Stimulated activated CD8-positive, alpha-beta memory T cell treated with anti-CD3 and anti-CD28 coated beads, Interleukin-4, amount 100 ng/mL, for 4 hours (primary cell): ENCODE measurements at places on chromosomes 6 and 20.

- DNase-seq: no peak
Observed at GRCh38 chr6:75551367-75551952, 50.2 kb upstream of the SENP6 start.

GRCh38 chr6:161031721-161032495 is 40.3 kb downstream of the MAP3K4 start:
- DNase-seq: no peak

GRCh38 chr6:50846852-50847155 is 28.1 kb downstream of the TFAP2B start:
- DNase-seq: no peak

DNA sequence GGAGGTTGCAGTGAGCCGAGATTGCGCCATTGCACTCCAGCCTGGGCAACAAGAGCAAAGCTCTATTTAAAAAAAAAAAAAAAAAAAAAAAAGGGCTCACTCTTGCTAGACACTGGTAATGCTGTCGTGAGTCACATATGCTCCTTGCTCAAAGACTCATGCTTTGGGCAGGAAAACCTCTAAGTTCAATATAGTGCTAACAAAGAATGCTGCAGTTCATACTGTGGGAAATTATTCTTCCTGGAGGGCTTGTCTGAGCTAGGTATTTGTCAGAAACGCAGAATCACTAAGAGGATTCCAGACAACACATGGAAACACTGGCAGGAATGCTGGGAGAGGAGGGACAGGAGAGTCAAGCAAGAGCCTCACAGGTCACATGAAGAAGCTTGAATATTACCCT is 2.3 kb upstream of the LYRM2 start:
- DNase-seq: no peak

DNA sequence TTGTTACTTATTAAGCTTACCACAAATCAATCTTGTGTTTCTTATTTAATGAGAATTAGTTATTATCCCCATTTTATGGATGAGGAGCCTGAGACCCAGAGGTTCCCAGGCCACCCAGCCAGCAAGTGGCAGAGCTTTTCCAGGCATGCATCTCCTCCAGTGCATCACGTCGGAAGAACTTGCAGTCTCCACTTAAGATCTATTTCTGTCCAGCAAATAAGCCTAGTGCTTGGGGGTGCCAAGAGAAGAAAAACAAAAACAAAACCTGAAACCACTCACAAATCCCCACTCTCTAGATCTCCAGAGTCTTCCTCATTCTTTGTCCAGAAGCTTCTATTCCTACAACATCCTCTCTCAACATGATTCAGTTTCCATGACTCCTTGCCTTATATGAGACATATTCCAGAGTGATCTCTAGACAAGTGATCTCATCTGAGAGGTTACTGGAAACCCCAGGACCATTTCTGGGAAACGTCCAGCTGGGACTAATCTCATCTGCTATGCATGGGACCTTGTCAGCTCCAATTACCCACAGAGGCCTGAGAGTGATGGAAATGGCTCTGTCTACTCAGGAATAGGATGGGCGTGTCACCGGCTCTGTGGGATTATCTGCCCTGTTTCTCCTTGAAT is 4.1 kb downstream of the GUCA1B start:
- DNase-seq: no peak

DNA sequence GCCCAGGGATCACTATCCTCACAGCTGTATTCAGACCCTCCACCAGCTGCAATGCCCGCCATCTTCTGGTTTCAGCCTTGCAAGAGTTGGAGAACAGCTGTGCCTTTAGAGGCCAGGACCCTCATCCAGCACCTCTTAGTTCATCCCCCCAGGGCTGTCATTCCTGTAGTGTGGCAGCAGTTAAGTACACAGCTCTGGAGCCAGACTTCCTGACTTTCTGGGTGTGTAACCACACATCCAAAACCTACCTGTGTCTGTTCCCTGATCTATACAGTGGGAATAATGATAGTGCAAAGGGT is 452 bp upstream of the TREM2 start:
- DNase-seq: no peak

DNA sequence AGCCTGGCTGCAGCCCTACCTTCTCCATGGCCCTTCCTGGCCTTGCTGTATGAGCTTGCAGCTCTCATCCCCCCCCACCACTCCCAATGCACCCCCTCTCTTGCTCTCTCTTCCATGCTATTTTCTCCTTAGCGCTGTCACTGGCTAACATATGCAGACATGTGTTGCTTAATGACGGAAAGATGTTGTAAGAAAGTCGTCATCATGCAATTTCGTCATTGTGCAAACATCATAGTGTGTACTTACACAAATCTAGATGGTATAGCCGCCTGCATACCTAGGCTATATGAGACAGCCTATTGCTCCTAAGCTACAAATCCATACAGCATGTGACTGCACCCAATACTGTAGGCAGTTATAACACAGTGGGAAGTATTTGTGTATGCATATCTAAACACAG is 27.0 kb downstream of the ANGPT4 start:
- DNase-seq: no peak

DNA sequence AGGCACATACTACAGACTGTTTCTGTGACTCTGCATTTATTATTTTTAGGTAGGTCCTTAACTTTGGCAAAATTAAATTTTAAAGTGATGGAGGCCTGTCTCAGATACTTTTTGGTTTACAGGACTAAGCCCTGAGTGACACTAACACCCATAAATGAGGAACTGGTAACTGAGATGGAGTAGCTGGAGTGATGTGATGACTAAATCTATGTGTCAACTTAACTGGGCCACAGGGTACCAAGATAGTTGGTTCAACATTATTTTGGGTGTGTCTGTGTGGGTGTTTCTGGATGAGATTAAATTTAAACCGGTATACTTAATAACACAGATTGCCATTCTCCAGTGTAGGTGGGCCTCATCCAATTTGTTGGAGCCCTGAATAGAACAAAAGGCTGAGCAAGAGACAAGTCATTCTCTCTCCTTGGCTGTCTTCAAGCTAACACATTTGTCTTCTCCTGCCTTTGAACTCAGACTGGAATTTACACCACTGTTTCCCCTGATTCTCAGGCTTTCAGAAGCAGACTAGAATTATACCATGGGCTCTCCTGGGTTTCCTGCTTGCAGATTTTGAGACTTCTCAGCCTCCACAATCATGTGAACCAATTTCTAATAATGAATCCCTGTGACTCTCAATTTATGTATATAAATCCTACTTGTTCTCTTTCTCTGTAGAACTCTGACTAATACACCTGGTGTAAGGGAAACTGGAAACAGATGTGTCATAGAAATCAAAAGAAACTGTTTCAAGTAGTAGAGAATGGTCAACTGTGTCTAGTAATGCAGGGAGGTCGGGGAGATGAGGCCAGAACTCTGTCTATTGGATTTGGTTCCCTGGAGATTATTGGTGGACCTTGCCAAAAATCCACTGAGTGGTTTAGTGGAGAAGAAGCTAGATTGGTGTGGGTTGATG is 579.2 kb downstream of the EPM2A start:
- DNase-seq: no peak
